Activated CD4-positive, alpha-beta T cell treated with anti-CD3 and anti-CD28 coated beads, Interleukin-2, Interleukin-6, amounts not matched to agents 100 ng/mL and 50 ng/mL, durations not matched to agents 16 hours and 8 hours (primary cell): ENCODE measurements at places on chromosomes 3 and 15.

DNA sequence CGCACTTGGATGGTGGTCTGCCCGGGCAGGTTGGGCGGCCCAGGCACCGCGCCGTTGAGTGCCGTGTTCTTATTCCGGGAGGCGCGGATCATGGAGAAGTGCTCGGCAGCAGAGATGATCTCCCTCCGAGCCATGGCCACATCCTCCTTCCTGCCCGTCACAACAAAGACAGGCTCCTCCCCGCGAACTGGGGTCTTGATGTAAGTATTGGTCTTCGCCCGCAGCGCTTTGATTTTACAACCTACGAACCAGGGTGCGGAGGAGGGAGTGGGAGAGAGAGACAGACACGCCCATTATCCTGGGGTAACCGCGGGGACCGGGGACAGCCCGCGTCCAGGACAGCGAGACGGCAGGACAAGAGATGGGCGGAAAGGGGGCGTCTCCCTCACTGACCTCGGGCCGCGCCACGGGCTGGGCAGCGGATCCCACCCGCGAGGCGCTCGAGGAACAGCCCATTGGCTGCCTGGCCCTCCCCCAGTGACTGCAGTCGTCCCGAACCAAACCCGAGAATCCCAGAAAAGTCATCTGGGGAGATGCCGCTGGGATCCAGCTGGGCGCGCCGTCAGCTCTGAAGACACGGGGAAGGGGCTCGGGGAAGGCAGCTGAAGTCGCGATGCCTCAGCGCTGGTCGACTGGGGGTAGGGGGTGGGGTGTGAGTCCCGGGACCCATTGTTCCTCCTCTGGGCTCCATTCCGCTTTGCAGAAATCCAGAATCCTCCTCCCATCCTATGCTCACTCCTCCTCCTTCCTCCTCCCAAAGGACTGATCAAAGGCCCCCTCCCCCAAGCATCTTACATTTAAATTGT is 1.2 kb downstream of the MEX3B start:
- peak; percentile 31 for DNase-seq

GRCh38 chr15:73344056-73344455 is 24.7 kb downstream of the HCN4 start:
- no peak for DNase-seq

- DNase-seq, result no peak
These were observed 14.6 kb upstream of the PIK3CA start for GRCh38 chr3:179133575-179133974.

DNA sequence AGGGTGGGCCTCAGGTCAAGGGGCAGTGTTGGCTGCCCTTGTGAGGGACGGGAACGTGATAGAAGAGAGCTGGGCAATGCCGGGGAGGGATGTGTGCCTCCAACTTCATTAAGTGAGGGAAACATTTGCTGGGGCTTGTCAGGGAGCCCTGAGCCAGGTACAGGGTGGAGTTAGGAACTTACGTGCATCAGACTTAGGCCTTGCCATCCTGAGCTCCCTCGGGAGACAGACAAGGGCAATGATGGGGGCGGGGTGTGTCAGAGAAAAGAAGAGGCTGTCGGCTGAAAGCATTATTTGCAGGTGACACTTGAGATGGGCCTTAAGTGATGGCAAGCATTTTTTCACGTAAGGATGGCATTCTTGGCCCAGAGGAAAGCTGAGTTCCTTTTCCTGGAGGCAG is 1.6 kb downstream of the FAM131A start:
- DNase-seq, result no peak

DNA sequence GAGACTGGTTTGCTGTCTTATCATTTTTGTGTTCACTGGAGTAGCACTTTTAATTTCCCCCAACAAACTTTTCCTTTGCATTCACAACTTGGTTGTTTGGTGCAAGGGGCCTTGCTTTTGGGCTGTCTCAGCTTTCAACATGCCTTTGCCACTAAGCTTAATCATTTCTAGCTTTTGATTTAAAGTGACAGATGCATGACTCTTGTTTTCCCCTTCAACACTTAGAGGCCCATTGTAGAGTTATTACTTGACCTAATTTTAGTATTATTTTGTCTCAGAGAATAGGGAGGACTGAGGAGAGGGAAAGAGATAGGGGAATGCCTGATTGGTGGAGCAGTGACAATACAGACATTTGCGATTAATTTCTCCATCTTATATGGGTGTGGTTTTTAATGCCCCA is 340.1 kb upstream of the MANF start:
- DNase-seq, result peak; percentile 22

DNA sequence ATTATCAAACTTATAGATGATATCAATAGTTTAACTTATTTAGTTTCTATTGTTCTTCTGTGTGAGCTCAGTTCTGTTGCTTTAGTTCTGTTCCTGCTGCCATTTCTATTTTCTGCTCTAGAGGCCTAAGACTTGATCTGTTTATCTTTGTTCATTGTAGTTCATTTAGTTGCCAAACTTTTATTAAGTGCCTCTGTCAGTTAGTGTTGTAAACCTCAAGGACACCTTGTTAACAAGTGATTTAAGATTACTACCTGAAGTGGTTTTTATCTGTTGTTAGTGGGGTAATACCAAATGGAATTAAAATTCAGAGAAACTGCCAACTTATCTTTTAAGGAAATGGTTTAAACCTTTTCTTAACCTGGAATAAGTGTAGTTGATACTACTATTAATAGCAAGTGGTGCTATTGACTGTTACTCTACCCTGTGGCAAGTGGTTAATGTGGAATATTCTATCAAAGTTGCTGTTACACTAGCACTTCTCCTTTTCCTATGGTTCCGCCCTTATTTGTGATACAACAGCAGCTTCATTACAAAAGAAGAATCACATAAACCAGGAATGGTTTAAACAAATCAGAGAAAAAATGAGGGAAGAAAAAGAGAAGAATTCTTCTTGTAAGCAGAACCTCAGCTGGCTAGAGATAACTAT is 500.6 kb upstream of the GOLIM4 start:
- DNase-seq, result no peak

DNA sequence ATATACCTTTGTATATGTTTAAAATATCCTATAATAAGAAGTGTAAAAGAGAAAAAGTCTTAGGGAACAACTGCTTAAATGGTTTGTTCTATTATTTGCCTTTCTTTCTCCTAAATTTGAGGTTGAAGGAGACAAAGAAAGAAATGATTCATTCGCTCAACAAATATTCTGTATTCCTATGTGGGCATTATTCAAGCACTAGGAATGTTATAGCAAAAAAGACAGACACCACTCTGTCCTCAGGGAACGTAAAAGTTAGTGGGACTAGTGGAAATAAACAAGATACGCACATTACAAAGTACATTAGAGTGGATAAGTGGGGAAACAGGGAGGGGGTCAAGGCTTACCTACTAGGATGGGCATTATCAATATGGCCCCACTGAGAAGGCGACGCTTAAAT is 332.2 kb downstream of the LPP start:
- no peak for DNase-seq

GRCh38 chr3:69251078-69251805 is 128.8 kb upstream of the LMOD3 start:
- no peak for DNase-seq

- DNase-seq, result peak; percentile 91
These were observed 716 bp downstream of the PTPN23 start for GRCh38 chr3:47381317-47382157.

GRCh38 chr3:56536735-56537134 is 20.2 kb upstream of the CCDC66 start:
- DNase-seq, result no peak

- no peak for DNase-seq
These were observed 10.9 kb upstream of the IL1RAP start for GRCh38 chr3:190502946-190503345.

DNA sequence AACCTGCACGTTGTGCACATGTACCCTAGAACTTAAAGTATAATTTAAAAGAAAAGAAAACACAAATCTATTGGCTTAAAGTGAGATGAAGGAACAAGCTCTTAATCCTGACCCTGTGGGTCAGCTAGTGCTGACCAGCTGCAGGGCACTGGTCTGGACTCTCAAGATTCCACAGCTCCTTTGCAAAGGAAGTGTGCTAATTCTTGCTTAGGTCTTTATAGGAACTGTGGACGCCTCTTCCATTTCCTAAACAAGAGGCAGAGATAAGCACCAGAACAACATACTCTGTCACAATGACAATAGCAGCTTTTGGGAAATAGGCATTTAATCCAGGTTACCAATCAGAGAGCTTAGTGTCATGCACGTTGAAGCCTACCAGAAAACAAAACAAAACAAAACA is 166.1 kb downstream of the ISL2 start:
- DNase-seq, result no peak

DNA sequence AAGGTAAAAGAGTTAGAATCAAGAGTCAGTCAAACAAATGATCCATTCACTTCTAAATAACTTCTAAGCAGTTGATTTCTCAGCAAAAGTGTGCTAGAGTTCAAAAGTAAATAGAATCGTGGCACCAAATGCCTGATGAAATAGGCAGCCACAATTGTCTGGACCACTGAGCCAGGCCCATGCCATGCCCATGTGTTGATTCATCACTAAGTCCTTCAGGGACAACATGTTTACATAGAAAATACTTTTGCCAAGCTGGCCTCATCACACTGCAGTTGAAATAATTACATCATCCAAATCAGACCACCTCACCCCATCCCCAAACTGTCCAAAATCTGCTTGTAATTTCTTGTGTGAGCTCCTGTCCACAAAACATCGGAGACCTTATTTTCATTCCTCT is 216.3 kb downstream of the IGSF11 start:
- no peak for DNase-seq

DNA sequence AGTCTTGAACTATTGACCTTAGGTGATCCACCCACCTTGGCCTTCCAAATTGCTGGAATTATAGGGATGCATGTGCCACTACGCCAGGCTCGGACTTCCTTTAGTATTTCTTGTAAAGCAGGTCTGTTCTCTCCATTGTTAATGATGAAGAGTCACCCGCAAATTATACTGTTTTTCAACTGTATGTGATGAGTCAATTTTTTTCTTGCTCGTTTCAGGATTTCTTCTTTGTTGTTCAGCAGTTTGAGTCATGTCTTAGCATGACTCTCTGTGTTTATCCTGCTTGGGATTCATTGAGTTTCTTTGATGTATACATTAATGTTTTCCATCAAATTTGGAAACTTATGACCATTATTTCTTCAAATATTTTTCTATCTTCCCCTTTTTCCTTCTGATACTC is 28.9 kb downstream of the GRAMD1C start:
- no peak for DNase-seq

DNA sequence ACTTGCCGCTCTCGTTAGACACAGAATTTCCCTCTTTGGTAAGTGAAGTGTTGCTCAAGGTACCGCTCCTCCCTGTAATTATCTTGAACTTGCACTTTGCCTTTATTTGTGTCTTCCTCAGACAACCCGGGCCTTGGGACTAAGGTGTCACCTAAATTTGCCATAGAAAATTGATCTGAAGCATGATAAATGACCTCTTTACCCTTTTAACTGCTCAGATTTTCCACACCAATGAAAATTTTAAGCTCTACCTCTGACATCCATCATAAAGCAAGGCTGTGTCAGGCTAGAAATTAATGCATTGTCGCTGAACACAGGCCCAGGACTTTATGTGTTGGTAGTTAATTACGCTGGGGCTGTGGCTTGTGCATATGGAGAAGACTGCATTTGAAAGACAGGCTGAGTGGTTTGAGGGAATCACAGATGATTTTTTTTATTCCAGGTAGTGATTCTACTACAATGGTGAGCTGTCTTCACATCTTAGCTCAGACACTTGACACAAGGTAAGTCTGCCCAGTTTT is 199.6 kb upstream of the CHRM5 start:
- DNase-seq, result no peak

DNA sequence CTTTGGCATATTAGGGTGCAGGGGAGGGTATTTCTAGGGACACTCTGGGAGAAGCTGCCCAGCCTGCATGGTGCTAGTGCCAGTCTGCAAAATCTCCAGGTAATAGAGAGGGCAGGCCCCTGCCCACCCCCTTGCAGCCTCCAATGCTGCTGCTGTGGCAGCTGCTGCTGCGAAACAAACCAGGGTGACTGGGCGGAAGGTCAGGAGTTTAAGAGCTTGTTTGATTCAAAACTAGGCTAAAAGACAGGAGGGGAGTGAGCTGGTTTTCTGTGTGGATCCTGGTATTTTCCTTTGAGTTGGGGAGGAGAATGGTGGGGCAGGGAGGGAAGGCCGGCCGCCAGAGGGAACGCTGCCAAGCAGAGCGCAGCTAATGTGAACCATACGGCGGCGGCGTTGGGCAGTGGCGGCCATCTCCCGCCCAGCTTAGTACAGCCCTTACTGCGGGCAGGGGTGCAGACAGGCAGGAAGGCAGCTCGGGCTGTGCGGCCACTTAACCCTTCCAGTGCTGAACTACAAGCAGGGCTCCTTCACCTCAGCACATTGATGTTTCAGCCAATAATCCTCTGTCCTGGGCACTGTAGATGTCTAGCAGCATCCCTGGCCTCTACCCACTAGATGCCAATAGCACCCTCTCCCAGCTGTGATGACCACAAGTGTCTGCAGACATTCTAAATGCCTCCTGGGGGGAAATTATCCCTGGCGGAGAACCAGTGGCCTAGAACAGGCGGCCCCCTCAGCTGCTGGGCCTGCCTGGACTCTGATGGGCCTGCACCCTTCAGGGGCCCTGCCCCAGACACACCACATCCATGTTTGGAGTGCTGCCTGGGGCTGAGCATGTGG is 125.7 kb downstream of the EEFSEC start:
- DNase-seq, result no peak

DNA sequence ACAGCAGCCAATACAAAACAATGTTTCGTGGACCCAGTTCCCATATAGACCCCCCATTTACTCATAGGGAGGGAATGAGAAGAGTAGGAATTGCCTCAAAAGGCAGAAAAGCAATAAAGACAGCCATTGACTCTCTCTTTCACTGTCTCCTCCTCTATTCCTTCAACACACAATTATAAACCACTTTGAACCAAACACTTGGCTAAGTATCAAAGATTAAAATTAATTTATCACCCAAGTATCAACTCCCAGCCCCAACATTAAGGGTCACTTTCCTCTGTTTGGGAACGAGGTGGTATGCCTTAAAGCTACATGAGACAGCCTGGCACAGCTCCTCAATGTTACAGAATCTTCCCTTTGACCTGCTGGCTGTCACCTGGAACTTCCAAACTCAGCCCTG is 16.4 kb upstream of the LRIG1 start:
- DNase-seq, result no peak

DNA sequence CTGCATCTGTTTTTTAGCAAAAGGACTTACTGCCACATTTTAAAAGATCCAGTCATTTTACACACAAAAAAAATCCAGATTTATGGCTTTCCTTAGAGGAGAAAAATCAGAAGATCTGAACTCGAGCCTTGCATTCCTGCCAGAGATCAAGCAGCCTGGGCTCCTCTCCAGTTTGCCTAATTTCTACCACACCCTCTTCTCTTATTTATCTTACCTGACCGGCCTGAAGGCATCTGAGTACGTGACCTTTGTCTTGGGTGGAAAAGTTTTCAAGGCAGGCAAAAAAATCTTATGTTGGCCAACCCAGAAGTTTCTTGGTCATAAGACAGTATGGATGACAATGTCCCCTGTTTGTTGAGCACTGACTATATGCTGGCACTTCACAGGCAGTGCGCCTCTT is 60.3 kb downstream of the CHRD start:
- DNase-seq, result no peak

DNA sequence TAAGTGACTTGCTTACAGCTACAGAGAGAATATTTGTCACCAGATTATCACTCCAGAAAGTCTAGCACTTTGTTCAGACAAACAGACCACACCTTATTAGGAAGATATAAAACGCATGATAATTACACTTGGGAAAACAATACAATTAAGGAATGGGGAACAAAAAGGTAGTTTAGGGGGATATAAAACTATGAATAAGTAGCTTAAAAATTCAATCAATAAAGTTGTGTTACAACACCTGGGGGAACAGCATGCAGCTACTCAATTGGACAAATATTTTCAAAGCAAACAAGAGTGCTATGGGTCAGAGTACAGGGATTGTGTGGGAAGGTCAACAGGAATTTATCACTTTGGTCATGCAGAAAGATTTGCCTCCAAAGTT is 15.1 kb downstream of the CLDN1 start:
- DNase-seq, result no peak

- peak; percentile 16 for DNase-seq
These were observed 96.2 kb upstream of the NR2F2 start for GRCh38 chr15:96234109-96234892.
